Large intestine (tissue), 12 donors: ENCODE measurements at places on chromosomes 12 and 14. TPM values are rescaled to one million over a fixed set of nuclear protein-coding genes. Genes with fewer than 3 reads are reported as not detected.

The TAS2R9 gene
- polyA plus RNA-seq, result not detected

DNA sequence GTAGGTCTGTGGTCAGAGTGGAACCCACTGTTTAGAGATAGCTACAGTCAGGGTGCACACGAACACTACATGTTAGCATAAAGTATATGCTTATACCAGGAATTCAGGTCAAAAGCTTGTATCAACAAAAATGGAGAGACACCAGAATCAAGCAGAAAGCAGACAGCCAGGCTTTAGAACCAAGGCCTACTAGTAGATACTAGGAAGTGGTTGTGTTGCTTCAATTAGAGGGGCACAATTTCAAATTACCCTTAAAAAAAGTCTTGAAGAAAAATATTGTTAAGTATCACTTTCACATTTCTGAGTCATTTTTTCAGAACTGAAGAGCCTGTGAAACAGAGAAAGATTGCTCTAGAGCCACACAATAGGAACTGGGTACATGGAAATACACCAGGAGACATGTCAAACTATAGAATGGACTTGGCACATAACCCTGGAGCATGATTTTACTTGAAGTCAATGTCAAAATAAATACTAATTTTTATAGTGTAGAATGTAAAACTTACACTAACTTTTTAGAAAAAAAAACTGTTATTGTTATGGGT, 41.6 kb downstream of the LRRC9 start:
- DNase-seq, result no peak

DNA sequence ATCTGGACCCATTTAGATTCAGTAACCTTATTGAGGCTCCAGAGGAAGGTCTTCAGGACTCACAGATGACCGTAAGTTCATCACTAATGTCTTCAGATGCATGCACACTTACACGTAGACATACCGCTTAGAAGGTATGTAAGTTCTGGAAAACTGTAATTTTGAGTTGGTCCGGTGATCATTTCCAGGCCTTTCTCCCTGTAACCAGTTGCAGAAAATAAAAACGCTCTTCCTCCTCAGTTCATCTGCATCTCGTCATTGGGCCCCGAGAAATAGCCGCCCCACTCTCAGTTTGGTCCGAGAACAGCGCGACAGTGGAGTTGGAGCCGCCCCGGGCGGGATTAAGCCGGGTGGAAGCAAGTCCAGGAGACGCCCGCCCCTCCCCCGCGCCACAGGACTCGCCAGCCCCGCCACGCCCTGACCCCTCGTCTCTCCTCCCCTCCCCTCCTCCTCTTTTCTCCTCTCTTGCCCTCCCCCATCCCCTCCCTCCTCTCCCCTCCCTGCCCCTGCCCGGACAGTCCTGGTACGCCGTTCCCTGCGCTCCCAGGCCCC, 83.7 kb downstream of the TNFAIP2 start:
- peak; percentile 49 for DNase-seq

The SIRT4 gene
- 3.2 TPM for polyA plus RNA-seq

- no peak for DNase-seq
Observed at GRCh38 chr14:68790644-68791077, 2.2 kb downstream of the ZFP36L1 start.

- DNase-seq, result no peak
Observed at GRCh38 chr14:103740991-103741689, 25.5 kb downstream of the ZFYVE21 start.

- no peak for DNase-seq
Observed at GRCh38 chr12:120140603-120141002, 24.1 kb upstream of the RAB35 start.

The COQ10A gene
- 12.1 TPM for polyA plus RNA-seq

DNA sequence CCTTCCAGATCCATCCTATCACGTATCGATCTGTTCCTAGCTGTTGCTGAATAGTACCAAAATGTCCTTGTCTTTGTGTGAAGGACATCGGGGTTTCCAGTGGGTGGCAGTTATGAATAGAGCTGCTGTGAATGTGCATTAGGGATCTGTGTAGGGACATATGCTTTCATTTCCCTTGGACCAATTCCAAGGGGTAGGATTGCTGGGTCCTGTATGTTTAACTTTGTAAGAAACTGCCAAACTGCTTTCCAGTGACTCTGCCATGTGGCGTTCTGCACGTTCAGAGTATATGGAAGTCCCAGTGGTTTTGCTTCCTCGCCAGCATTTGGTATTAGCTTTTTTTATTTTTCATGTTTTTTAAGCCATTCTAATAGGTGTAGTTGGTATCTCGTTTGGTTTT, 28.6 kb downstream of the PACS2 start:
- no peak for DNase-seq

GRCh38 chr12:109098183-109098604, 797 bp downstream of the UNG start:
- no peak for DNase-seq

DNA sequence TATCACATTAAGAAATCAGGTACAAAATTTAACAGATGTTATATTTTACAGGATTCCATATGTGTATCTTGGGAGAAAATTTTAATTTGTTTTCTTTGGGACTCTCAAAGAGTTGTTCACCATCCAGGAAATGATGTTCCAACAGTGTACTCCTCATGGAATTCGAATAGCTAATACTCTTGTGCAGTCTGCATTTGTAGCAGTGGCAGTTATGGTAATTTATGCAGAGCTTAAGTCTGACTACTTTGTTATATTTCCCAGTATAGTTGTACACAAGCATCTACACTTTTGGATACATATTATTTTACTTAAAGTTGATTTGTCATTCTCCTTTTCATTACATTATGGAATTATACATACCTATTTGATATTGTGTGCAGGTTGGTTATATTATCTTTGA, 436.7 kb upstream of the FBXO33 start:
- no peak for DNase-seq

The ABCD4 gene
- 138 TPM for polyA plus RNA-seq

DNA sequence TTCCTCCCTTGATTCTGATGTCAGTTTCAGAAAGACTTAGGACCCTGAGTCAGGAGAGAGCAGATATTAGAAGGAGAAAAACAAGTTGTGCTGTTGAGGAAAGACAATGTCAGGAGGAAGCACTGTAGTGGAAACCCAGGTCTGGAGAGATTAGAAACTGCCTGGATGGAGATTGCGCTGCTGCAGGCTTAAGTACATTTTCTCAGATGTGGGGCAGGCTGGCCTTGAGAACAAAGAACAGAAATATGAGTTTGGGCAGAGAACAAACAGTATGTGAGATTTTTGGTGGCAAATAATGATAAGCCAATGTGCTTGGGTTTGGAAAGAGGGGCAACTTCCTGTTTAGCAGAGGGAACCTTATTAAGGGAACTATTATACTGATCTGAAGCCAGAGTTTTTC, 74.3 kb upstream of the PRMT8 start:
- no peak for DNase-seq

The SLCO1C1 gene
- polyA plus RNA-seq, result 5.7 TPM

DNA sequence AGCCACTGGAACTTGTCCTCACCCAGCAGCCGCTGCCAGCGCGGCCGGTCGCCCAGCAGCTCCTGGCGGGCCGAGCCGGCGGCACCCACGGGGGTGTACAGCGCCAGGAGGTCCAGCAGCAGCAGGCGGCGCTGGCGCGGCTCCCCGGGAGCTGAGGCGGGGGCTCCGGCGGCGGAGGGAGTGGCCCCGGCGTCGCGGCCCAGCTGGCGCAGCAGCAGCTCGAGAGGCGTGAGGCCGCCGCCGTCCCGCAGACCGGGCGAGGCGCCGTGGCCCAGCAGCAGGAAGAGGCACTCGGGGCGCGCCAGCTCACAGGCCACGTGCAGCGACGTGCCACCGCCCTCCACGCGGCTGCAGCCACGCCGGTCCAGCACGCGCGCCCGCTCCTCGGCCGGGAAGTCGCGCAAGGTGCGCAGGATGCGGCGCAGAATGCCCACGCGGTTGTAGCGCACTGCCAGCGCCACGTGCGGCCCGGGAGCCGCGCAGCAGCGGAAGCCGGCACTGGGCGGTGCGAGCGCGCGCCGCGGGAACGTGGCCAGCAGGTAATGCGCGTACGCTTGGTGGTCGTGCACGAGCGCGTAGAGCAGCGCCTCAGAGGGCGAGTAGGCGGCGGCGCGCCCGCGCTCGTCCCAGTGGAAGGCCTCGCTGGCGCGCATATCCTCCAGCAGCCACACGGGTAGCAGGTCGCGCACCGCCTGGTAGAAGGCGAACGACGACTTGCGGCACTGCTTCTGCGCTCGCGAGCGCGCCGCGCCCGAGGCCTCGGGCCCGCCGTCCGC, 2.3 kb downstream of the ANKRD9 start:
- no peak for DNase-seq

- no peak for DNase-seq
Observed at GRCh38 chr14:89757313-89757939, 197.1 kb downstream of the EFCAB11 start.

GRCh38 chr14:58717211-58717610, 79.4 kb downstream of the DACT1 start:
- no peak for DNase-seq

DNA sequence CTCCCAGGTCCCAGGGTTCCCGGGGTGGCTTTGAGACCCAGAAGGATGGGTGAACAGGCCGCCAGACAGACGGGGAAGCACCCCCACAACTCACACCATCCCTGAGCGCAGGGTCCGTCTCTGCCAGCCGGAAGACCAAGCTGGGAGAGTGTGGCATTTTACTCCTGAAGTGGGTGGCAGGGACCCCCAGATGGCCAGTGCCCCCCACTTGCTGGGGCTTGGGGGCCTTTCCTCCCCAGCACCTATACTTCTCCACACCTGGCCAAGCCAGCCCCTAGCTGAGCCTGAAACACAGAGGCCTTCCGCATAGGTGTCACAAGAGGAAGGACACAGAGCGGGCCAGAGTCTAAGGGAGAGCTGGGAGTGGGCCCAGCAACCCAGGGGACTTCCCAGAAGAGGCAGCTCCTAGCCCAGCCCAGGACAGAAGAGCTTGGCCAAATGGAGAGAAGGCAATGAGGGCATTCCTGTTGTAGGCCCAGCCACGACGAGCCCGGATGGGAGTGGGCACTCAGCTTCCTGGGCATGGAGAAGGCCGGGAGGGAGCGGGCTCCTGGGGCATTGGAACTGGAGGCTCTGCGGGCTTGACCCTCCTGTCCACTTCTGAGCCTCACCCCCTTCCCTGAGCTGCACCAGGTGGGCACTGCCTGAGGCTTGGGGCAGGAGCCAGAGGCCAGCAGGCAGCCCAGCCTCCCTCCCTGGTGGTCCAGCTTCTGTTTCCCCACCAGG, 3.3 kb downstream of the AHNAK2 start:
- DNase-seq, result no peak

The RND1 gene
- 1.3 TPM for polyA plus RNA-seq

GRCh38 chr14:44529026-44529425, 21.9 kb upstream of the FSCB start:
- DNase-seq, result no peak

- DNase-seq, result no peak
Observed at GRCh38 chr12:92138626-92139025, 7.0 kb downstream of the BTG1 start.

The GARIN6 gene
- not detected for polyA plus RNA-seq

GRCh38 chr12:131311764-131312163, 358.1 kb downstream of the ADGRD1 start:
- no peak for DNase-seq

The DTX1 gene
- 9.1 TPM for polyA plus RNA-seq

The CD27 gene
- 1.6 TPM for polyA plus RNA-seq

The PROX2 gene
- polyA plus RNA-seq, result 1.5 TPM

The GRIP1 gene
- polyA plus RNA-seq, result 6.7 TPM

The E2F7 gene
- 3.7 TPM for polyA plus RNA-seq

The IQSEC3 gene
- polyA plus RNA-seq, result 2.7 TPM

GRCh38 chr14:89351516-89352404, 65.3 kb downstream of the FOXN3 start:
- peak; percentile 49 for DNase-seq

GRCh38 chr12:117688446-117688845, 280.3 kb downstream of the KSR2 start:
- DNase-seq, result no peak

- DNase-seq, result no peak
Observed at GRCh38 chr12:67891596-67891995, 97.7 kb upstream of the IFNG-AS1 start.

GRCh38 chr14:87971010-87971409, 22.0 kb downstream of the GALC start:
- DNase-seq, result no peak

The NUP107 gene
- polyA plus RNA-seq, result 50.0 TPM

GRCh38 chr14:79809849-79810612, 401.3 kb downstream of the DIO2 start:
- peak; percentile 9 for DNase-seq

The TAS2R7 gene
- not detected for polyA plus RNA-seq

The KRT82 gene
- not detected for polyA plus RNA-seq

- no peak for DNase-seq
Observed at GRCh38 chr12:3726456-3726855, 26.5 kb downstream of the CRACR2A start.

DNA sequence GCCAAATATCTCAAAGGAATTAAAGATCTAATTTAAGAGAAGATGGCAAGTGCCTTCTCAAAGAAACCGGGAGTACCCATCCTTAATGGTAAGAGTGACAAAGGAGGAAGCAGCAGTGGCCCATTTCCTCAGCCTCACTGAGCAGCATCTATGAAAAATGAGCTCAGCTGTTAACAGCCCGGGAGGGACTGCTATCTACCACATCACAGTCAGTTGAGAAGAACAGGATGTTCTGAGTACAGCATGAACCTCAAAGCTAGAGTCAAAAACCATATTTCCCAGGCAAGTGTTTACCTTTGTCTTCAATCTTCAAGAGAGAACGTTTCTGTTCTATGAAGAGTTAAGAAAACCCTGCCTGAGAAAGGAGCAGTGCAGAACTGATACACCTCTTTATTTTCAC, 115.0 kb downstream of the BTG1 start:
- peak; percentile 10 for DNase-seq

DNA sequence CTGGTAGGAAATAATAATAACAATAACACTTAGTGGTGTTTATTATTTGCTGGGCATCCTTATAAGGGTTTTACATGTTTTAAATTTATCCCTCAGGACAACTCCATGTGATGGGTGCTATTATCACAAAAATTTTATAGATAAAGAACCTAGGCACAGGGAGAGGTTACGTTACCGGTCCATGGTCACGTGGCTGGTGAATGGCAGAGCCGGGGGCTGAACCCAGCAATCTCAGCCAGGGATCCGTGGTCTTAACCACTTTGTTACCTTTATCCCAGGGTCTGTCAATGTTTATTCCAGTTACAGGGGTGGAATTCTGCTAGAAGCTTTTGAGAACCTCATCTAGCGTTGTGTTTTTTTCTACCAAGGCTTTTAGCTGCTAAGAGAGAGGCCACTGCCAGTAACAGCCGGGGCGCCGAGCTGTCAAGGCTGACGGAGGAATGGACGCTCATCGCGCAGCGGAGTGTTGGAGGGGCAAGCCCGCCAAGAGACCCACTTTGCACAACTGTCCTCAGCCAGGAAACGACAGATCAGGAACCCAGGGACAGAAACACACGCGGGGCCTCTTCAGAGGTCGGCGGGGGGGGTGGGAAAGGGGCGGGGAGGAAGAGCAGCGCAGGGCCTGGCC, 418 bp downstream of the AMN1 start:
- DNase-seq, result no peak

DNA sequence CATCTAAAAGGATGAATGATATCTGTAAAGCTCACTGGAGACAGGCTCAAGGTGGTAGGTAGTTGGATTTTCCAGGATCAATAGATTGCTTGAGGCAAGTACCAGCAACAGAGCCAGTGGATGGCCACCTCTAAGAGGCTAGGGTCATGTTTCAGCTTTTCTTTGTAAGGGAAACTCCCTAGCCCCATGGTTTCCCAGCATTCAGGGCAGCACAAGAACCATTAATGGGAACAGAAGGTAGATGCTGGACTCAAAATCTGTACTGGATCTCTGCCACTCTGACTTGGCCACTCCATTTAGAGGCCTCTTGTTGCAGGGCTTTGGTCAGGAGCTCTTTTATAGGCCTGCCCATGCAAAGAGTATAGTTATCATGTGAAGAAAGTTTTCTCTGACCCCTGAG, 76.1 kb upstream of the DYRK2 start:
- DNase-seq, result no peak
